ENCODE measurements at places on chromosomes 11 and 22.

GRCh38 chr11:47204637-47204989 lies 10.2 kb upstream of the DDB2 start:
- DNase-seq: no peak

- no peak for DNase-seq
These were observed 646 bp upstream of the PATZ1 start for GRCh38 chr22:31346733-31347250.

DNA sequence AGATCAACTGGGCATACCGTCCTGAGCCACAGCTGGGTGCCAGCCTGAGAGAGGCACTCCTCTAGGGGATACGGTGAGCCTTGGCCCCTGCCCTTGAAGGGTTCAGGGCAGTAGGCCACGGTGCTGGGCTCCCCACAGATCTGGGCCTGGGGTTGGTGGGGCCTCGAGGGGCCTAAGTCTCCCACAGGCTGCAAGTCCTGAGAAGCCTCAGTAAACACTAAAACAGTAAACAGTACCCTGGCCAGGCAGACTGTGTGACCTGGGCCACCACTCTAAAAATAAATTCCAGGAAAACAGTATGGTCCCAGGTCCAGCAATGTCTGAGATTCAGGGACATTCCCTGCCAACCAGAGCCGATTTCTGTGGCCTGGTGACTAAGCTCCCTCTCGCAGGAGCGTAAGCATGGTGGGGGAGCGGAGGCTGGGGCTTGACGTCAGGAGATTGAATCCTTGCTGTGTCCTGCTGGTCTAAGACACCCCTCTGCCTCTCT lies 2.3 kb upstream of the RHOD start:
- DNase-seq: no peak

DNA sequence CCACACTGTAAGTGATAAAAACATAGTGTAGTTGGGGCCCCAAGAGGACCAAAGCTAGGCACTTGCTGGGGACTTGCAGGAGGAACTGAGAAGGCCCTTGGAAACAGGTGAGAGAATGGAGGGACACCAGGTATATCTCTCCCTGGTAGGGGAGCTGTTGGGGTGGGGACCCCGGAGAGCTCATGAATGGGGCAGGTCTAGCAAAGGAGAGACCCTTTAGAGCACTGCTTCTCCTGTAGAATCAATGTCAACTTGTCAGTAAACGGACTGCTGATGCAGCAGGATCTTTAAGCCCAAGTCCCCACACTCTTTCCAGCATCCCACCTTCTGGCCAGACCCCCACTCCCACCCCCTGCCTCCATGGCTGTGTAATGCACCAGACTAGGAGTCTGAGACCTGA lies 109.6 kb upstream of the THY1 start:
- no peak for DNase-seq

GRCh38 chr22:39472570-39473556 lies 16.1 kb downstream of the MGAT3 start:
- DNase-seq: no peak

DNA sequence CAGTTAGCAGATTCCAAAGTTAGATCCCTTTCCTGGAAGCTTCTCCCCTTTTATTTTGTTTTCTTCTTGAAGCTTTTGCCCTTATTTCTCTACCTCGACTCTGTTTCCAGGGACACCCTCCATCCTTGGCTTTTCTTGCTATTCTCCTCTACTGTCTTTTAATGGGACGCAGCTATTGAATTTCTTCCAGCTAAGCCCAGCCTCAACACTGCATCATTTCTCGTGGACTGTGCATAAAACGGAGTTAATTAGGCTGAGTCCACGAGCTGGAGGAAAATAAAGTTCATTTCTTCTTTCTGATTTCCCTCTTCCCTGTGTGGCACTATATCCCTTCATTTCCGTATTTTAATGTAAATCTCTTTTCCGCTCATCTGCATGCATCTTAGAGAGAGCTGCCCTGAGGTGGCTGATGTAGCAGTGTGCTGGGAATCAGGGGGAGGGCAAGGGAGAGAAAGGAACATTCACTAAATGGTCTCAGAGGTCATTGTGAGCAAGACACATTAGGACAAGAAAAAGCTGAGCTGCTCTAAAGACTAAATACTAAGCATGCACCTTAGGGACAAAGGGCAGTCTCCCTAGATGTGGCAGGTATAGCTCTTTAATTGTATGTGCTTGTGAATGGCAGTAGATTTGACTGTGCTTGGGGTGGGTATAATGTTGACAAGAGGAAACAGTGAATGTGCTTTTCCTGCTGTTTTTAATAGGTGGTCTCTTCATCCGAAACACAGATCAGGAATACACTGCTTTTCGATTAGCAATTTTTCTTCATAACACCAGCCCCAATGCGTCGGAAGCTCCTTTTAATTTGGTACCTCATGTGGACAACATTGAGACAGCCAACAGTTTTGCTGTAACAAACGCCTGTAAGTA lies 1.9 kb downstream of the GRIA4 start:
- DNase-seq: no peak

GRCh38 chr11:2909133-2909902 lies 19.9 kb downstream of the PHLDA2 start:
- no peak for DNase-seq

Measured in kidney epithelial cell (primary cell).